Right renal cortex interstitium (tissue), 3 donors: ENCODE measurements at places on chromosomes 2 and 18. TPM values are rescaled to one million over a fixed set of nuclear protein-coding genes. Genes with fewer than 3 reads are reported as not detected.

TMEM247 gene
- not detected for polyA plus RNA-seq

GPATCH11 gene
- 10.2 TPM for polyA plus RNA-seq

DSC2 gene
- 47.6 TPM for polyA plus RNA-seq

NEB gene
- 15.8 TPM for polyA plus RNA-seq

ASB18 gene
- polyA plus RNA-seq = not detected

- no peak for DNase-seq
Observed at GRCh38 chr18:37176621-37176934, 347.7 kb downstream of the KIAA1328 start.

DNA sequence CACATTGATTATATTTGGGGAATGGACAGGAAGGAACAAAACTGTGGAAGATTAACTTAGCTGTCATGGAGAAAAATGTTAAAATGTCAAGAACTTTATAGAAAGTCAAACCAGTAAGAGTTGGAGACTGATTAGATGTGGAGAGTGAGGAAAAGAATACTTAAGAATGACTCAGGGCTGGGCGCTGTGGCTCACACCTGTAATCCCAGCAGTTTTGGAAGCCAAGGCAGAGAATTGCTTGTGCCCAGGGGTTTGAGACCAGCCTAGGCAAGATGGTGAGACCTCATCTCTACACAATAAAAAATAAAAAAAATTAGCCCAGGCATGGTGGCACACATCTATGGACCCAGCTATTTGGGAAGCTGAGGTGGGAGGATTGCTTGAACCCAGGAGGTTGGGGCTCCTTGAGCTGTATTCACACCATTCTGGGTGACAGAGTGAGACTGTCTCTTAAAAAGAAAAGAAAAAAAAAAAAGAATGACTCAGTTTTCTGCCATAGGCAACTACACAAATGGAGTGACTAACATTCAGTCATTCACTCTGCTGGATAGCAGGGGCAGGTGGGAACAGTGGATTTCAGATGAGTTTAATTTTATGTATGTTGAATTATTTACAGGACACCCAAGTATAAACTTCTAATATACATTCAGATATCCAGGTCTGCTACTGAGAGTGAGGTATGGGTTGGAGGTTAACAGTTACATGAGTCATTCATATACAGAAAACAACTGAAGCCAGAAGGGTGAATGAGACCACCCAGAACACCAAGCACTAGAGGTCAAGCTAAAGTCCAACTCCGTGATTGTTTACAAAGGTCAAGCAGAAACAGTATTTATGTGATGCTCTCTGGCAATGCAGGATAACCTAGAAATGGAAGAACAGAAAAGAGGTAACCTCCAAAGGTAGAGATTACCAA, 33.9 kb downstream of the ORC2 start:
- no peak for DNase-seq

GRCh38 chr2:43170405-43171105, 55.9 kb downstream of the ZFP36L2 start:
- DNase-seq = no peak

- DNase-seq = no peak
Observed at GRCh38 chr18:22285361-22286140, 116.2 kb downstream of the GATA6 start.

- DNase-seq = no peak
Observed at GRCh38 chr2:241611062-241611461, 25.9 kb downstream of the THAP4 start.

GRCh38 chr2:189552334-189552990, 28.1 kb downstream of the SLC40A1 start:
- no peak for DNase-seq
